ENCODE measurements at places on chromosomes 12 and 14. TPM values are rescaled to one million over a fixed set of nuclear protein-coding genes. Genes with fewer than 3 reads are reported as not detected.
A peak's percentile ranks its signal among the peaks of the same experiment; 100 is the strongest.

- DNase-seq, result no peak
Measured at GRCh38 chr14:99402950-99403349, 77.7 kb downstream of the SETD3 start.

GRCh38 chr12:57476162-57476992, 3.3 kb downstream of the ARHGAP9 start:
- no peak for DNase-seq

GRCh38 chr12:14893506-14894250, 8.0 kb upstream of the MGP start:
- DNase-seq, result no peak

DNA sequence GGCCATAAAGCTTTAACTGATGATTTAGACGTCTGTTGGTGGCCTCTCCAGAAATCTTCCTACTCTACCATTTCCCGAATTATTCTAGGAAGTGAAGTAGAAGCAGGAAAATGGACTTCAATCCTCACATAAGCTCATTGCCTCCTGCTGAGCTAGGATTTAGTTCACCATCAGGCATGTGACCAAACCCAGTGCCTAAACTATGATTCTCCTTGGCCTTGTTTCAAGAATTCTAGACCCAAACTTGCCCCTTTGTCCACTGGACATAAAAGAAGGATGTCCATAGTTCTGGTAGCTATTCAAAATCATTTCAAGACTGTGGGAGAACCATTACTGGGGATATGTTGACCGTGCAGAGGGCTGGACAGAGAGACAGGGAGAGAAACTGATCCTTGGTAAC, 105.8 kb downstream of the C12orf50 start:
- DNase-seq, result peak; percentile 54

- DNase-seq, result no peak
Measured at GRCh38 chr14:36580856-36581831, 1.3 kb downstream of the NKX2-8 start.

DNA sequence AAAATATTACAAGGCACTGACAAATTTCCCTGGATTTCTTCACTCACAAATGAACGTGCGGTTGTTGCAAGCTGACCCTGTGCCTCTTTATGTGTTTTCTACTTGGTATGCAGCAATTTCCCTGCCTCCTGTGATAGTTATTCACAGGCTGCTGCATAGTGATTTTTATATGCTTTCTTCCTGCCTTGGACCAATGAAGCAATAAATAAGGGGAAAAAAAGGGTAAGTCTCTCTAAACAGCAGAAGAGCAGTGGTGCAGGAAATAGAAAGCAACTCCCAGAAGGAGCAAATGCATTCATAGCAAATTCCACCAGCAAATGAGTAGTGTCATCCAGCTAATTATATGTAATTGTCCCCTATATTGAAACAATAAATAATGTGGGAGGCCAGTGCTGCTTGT, 737.9 kb downstream of the GALC start:
- no peak for DNase-seq

- DNase-seq, result no peak
Measured at GRCh38 chr12:20028033-20028432, 340.3 kb upstream of the PDE3A start.

DNA sequence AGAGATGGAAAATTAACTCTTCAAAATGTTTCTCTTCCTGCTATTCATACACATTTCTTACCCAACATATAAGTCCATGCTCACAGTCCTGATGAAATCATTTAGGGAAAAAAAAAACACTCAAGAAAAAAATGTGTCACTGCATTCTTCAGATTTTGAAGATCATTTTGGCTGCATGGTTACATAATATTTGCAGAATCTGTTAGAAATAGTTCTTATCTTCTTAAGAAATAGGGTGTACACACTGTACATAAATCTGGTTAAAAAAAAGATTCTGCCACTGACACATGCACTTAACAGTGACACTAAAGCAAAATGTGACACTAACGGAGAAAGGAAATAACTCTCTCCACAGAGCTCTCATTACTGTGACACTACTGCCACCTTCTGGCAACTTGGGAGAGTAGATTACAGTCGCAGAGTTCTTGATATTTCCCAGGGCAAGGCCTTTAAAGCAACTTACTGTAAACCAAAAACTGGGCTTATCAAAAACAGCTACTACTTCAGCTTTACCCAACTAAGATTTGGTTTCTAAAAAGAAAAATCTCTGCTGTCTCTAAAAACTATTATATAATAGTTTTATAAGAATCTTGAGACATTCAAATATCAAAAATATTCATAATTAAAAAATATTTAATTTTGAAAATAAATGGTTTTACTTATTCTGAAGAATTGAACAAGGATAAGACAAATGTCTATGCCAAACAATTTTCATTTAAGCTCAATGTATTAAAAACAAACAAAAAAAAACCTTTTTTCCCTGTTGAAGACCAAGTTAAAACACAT, 65.0 kb downstream of the SETD3 start:
- peak; percentile 80 for DNase-seq

DNA sequence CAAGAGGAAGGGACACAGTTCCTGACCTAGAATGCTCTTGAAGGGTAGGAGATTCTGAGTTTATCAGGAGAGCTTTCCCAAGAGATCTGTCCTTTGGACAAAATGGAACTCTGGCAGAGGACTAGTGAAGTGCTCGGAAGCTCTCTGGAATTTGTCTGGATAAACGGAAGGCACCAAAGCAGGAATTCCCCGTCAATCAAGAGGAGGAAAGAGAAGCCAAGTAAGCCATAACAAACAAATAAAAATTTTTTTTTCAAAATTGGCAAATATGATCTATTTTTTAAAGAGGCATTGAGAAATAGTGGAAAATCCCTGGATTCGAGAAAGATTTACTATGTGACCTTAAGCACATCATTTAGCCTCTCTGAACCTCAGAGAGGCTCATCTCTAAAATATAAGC, 99.2 kb downstream of the GRIN2B start:
- DNase-seq, result no peak

GRCh38 chr14:105389534-105389933, 8.8 kb upstream of the TEX22 start:
- DNase-seq, result no peak

DNA sequence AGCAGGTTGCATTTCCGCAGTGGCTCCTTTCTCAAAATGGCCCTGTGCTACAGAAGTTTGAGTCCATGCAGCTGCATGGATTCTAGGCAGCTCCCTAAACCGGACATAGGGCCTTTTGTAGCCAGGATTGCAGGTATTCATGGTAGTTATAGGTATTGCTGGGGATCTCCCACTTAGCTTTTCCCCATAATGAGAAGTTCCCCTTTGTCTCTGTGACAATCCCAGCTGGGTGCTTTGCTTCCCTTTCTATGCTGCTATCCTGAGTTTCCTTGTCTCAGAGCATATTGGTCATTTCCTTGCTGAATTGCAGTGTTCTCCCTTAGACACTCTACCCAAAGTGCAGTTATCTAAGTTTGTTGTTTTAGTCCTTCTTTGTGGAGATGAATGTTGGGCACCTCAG, 120.9 kb upstream of the MIS18BP1 start:
- DNase-seq, result no peak

DNA sequence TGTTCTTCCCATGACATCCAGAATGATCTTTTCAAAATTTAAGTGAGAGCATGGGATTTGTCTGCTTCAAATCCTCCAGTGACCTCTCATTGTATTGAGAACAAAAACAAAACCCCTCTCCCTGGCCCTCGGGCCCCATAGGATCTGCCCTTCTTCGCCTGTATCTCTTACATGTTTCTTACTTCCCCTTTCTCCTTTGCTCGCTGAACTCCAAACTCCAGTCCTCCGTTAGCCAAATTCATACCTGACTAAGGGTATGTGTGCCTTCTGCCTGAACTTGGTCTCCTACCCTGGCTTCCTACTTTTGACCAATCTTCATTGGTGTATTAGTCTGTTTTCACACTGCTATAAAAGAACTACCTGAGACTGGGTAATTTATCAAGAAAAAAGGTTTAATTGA, 13.2 kb upstream of the TSPAN11 start:
- DNase-seq, result no peak

DNA sequence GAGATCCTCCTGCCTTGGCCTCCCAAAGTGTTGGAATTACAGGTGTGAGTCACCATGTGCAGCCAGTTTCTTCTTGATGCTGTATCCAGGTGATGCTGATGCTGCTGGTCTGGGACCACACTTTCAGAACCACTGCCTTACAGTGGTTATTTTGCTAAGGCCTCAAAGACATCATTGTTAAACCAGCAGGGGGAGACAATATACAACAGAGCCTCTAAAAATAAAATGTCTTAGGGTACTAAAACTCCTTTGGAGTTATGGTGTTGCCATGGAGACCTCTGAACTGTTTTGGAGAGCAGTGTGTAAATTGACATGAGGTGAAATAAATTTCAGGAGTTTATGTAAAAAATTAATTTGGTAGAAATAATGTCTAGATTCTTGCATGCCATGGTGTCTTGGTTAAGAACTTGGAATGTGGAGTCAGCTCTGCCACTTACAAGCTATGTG, 1.1 kb upstream of the ARG2 start:
- peak; percentile 75 for DNase-seq

DNA sequence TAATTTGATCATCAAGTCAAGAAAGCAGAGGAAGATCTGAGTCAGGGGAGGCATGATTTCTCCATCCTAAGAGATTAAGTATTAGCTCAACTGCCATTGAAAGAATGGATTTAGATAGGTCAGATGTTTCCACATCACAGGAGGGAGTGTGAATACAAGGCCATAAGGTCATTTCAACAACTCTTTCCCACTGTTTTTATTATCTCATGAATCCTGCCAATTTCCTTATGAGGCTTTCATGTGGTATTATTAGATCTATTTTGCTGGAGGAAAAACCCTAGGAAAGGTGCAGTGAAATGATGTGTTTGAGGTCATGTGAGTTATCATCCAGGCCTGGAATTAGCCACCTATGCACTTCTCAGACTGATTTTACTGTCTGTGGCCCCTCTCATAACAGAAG, 269.0 kb downstream of the NOVA1 start:
- DNase-seq, result no peak

DNA sequence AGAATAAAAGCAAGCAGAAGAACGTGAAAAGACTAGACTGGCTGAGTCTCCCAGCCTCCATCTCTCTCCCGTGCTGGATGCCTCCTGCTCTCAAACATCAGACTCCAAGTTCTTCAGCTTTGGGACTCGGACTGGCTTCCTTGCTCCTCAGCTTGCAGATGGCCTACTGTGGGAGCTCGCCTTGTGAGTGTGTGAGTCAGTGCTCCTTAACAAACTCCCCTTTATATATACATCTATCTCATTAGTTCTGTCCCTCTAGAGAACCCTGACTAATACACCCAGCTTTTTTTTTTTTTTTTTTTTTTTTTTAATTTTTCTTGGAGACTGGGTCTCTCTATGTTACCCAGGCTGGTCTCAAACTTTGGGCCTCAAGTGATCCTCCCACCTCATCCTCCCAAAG, 46.9 kb downstream of the ACTN1 start:
- no peak for DNase-seq

DNA sequence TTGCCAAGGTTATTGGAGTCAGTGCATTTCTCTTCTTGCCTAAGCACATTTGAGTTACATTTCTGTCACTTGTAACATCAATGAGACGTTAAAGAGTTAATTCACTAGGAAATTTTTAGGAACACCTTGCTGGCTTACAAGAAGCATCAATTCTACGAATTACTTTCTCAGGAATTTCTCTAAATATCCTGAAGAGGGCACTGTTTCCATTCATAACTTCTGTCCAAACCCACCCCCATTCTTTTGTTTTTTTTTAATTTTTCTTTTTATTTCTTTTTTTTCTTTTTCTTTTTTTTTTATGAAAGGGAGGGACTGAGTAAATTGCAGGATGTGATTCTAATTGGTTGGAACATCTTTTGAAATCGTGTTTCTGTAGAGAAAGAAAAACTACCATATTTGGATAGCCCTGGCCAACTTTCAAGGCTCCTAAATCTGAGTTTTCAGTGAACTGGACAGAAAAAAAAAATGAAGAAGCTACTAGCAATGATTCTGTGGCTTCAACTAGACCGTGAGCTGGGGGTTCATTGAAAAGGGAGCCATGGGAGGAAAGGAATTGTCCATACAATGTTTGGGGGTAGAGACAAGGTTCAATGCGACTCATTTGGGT, 285.3 kb downstream of the DAD1 start:
- DNase-seq, result peak; percentile 5

DNA sequence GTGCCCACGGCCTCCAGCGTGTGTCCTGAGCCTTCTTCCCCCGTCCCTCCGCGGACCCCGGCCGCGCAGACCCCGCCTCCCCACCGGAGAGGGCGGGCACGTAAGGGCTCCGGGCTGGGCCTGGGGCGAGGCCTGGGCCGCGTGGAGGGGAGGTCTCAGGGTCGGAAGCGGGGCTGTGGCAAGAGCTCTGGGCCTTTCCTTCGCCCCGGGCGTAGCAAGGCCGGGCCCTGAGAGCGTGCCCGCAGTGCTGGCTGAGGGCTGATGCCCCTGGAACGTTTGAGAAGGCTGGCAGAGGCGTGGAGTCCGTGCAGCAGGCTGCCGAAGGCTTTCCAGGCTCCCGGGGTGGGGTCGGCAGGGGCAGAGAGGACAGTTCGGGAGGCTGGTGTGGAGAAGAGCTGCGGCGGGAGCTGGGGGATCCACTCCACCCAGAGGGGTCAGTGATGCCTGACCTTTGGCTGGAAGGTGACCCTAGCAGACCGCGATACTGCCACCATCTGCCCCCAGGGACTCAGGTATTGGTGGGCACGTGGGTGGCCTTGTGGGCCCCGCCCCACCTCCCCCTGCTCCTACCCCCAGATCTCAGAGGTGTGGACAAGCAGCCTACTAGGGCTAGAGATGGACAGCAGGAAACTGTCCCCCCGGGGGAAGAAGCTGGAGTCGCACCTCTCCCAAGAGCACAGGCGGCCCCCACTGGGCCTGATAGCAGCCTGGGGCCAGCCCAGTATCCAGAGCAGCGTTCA, 558 bp downstream of the TEX22 start:
- DNase-seq, result peak; percentile 21

DNA sequence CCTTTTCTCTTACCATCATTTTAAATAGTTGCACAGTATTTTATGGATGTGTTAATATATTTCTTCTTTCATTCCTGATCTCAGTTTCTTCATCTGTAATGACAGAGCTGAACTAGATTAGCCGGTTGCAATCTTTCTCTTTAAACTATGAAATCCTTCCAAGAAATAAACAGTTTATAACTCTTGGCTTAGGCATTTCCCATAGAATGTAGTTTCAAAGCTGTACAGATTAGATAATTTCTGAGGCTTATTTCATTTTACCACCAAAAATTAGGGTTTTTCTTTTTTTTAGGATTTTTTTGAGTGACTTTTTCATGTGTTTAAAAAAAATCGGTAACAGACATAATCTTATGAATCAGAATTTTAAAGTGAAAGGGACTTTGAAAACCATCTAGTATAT, 144.0 kb downstream of the RAD51B start:
- no peak for DNase-seq

GRCh38 chr12:104218935-104219334, 3.4 kb downstream of the TXNRD1 start:
- DNase-seq, result peak; percentile 40

GRCh38 chr12:32084017-32084688, 22.5 kb upstream of the BICD1 start:
- DNase-seq, result no peak

The ITGA7 gene
- 217 TPM for total RNA-seq

The TCL1B gene
- not detected for total RNA-seq

The SERPINA1 gene
- not detected for total RNA-seq

The DCAF11 gene
- 64.6 TPM for total RNA-seq

The HOXC6 gene
- total RNA-seq, result 5.3 TPM

The PCBP2 gene
- 186 TPM for total RNA-seq

The ADAMTS20 gene
- 0.17 TPM for total RNA-seq

The RNASE4 gene
- 5.4 TPM for total RNA-seq

The MDGA2 gene
- total RNA-seq, result not detected

All from LHCN-M2 (cell line).